ENCODE measurements at places on chromosomes 16 and 17. TPM values are rescaled to one million over a fixed set of nuclear protein-coding genes. Genes with fewer than 3 reads are reported as not detected.

ABCA6 gene
- 9.9 TPM for total RNA-seq

OR3A3 gene
- total RNA-seq = not detected

ADGRG1 gene
- 0.43 TPM for total RNA-seq

PPP1R27 gene
- not detected for total RNA-seq

MEAK7 gene
- total RNA-seq = 11.5 TPM

SLFN14 gene
- total RNA-seq = not detected

FGF11 gene
- 0.71 TPM for total RNA-seq

PRSS22 gene
- total RNA-seq = not detected

KRTAP9-8 gene
- total RNA-seq = not detected

VMO1 gene
- total RNA-seq = 0.74 TPM

NLRC3 gene
- total RNA-seq = under 0.01 TPM

INO80E gene
- 11.9 TPM for total RNA-seq

RNF222 gene
- total RNA-seq = not detected

OR2C1 gene
- total RNA-seq = 0.09 TPM

CD79B gene
- 0.43 TPM for total RNA-seq

EVPLL gene
- total RNA-seq = not detected

GPR139 gene
- total RNA-seq = not detected

MYH1 gene
- total RNA-seq = 0.09 TPM

TPPP3 gene
- total RNA-seq = 1.00 TPM

KRT35 gene
- total RNA-seq = not detected

CCL22 gene
- not detected for total RNA-seq

RND2 gene
- 1.00 TPM for total RNA-seq

GAST gene
- total RNA-seq = not detected

ITGB4 gene
- total RNA-seq = 0.28 TPM

KRTAP4-3 gene
- total RNA-seq = not detected

PPY gene
- total RNA-seq = not detected

C16orf92 gene
- not detected for total RNA-seq

HSF4 gene
- total RNA-seq = 13.2 TPM

ALOX15 gene
- total RNA-seq = not detected

EME1 gene
- total RNA-seq = 1.3 TPM

CPHXL2 gene
- total RNA-seq = not detected

DNAAF8 gene
- total RNA-seq = 1.4 TPM

SEZ6 gene
- total RNA-seq = not detected

All from smooth muscle cell of bladder (primary cell).